ENCODE measurements at places on chromosomes 2 and 18.

DNA sequence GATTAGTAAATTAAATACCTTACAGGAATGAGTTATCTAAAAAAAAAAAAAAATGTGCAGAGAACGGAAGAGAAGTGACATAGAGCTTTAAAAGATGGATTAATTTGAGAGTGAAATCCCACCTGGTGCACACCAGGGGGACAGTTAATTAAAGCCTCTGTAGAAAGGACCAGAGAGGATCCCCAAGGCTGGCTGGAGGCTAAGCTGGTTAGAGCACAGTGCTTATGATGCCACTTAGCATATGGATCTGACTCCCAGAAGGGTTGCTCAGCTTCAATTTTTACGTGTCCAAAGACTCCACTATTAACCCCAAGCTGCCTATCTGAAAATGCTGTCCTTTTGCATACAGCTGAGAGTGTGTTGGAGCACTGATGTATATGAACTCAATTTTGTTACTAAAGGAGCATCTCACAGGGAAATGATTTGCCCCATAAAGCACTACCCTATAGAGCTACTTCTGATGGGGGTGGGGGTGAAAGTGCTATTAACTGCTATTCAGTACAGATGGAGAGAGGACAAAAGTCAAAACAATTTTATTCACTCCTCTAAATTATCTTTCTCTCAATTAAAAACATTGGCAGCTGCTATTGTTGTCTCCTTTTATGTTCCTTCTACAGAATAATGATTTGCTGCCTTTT is 15.2 kb upstream of the SLC8A1 start:
- DNase-seq, result no peak

- no peak for DNase-seq
Observed at GRCh38 chr2:67221266-67221665, 175.9 kb upstream of the ETAA1 start.

DNA sequence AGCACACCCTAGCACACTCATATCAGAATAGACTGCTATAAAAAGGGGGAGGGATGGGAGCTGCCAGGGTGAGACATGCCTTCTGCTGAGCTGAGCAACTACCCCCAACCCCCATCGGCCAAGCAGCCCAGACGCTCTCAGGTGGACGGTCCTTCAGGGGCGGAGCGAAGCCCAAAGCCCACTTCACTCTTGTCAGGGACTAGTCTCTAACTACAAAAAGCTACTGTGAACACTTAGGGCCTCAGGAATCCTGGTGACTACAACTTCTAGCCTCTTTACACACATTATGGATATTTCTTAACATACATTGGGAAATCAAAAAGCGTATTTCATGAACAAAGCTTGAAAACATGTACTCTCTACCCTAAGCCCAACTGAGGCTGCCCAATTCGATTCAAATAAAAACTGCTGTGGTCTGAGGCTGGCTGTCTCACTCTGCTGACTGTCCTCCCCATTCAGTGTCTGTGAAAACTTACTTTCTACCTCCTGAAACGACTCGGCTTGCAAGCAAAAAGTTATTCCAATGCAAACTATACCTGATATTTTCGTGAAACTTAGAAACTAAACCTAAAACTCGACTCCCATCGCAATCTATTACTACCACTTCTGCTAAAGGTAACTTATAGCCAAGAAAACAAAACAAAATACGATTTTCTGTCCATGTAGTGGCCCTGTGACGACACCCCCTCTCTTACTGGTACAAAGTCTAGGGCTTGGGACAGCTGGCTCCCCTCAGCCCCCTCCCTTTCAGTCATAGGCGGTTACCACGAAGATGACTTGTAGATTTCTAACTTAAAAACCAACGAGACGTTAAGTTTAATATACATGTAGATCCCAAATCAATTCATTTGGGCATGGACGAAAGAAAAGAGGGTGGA is 1.2 kb downstream of the SERTAD2 start:
- peak; percentile 79 for DNase-seq

DNA sequence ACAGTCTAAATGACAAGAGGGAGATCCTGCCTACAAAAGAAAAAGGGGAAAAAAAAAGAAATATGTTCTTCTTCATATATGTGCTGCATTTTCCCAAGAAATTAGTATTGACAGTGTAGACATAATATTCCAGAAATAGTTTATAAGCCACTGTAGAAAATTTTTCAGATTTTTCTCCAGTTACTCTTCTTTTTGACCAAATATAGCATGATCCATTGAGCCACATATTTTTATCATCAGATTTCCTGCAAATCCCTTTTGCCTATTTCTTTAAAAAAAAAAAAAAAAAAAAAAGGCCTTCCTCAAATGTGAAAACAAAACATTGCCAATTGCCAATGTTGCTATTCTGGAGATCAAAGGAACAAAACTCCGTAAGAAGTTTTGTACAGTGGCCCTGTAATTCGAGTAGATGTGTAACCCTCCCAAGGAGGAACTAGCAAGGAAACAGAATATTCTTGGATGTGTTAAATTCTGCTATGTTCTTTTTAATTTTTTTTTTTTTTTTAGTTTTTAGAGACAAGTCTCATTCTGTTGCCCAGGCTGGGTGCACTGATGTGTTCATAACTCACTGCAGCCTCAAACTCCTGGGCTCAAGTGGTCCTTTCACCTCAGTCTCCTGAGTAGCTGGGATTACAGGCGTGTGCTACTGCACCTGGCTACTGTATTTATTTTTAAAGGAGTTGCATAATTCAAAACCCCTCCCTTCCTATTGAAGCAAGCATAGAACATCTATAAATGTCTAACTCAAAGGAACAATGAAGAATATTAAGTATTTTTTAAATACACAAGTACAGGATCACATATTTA is 12.5 kb upstream of the CABYR start:
- DNase-seq, result peak; percentile 9

- peak; percentile 11 for DNase-seq
Observed at GRCh38 chr2:45435316-45435715, 175.8 kb downstream of the SRBD1 start.

DNA sequence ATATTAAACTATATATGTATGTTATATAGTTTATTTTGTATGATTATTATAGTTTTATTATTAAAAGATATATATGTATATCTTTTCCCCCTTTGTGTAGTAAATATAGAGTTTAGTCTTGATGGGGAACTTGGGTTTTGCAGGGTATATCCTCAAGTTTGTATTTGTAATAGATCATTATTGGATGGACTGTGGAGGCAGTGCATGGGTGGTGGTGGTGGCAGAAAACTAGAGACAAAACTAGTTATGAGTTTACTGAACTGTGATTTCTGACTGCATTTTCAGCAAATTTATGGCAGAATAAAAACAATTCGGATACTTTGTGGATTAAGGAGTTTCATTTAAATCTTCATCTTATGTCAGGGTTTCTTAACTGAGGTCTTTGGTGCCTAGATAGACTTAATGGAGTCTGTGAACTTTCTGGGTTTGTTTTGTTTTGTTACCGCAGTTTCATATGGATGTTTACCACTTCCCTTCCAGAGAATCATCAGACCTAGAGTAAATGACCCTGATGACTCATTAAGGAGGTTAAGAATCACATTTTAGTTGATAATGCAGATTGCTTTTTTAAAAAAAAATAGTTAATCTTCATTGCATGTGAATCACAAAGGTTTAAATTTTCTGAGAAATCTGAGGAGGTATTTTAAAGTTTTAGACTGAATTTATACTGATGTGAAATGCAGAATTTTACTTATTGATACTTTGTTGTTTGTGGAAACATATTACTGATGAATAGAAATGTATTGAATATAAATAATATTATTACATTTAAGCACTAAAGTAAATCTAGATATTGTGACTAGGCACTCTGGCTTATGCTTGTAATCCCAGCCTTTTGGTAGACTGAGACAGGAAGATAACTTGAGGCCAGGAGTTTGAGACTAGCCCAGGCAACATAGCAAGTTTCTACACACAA is 14.5 kb downstream of the EPC2 start:
- DNase-seq, result peak; percentile 54

GRCh38 chr2:96114903-96115581 is 1.3 kb downstream of the ADRA2B start:
- no peak for DNase-seq

GRCh38 chr2:186068139-186068801 is 329.7 kb downstream of the FSIP2 start:
- peak; percentile 75 for DNase-seq

GRCh38 chr2:201279079-201279478 is 18.7 kb downstream of the CASP8 start:
- no peak for DNase-seq

DNA sequence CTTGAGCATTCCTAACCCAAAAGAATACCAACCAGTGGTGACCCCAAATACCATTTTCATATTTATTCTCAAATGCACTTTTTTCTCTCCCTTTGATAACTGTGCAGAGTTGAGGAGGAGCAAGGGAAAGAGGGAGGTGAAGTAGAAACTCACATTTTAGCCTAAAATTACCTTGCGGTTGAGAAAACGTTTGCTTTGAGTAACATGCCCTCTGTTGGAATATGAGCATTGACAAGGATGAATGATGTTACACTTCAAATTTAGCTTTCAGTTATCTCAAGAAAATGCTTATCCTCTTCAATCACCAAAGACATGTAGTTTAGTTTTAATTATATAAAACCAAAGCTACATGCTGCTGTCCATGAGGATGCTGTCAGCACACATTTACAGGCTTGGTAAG is 2.4 kb downstream of the GRP start:
- no peak for DNase-seq

DNA sequence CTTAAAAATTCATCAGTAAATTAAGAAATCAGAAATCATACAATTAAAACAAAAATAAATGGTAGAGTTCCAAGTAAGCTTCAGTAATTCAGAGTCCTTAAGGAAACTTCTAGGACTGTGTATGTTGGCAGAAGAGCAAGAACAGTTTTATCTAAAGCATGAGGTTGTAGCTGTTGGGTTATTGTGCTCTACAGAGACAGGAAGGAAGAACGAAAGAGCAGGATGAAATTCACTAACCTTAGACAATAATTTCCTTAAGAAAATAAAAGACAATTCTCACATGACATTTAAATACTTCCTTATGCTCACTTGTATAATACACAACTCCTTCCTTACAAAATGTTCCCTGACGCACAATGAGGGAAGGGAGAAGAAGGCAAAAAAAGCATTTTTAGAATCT is 133.4 kb downstream of the STK39 start:
- no peak for DNase-seq

- peak; percentile 58 for DNase-seq
Observed at GRCh38 chr2:168773719-168774521, 28.5 kb upstream of the NOSTRIN start.

DNA sequence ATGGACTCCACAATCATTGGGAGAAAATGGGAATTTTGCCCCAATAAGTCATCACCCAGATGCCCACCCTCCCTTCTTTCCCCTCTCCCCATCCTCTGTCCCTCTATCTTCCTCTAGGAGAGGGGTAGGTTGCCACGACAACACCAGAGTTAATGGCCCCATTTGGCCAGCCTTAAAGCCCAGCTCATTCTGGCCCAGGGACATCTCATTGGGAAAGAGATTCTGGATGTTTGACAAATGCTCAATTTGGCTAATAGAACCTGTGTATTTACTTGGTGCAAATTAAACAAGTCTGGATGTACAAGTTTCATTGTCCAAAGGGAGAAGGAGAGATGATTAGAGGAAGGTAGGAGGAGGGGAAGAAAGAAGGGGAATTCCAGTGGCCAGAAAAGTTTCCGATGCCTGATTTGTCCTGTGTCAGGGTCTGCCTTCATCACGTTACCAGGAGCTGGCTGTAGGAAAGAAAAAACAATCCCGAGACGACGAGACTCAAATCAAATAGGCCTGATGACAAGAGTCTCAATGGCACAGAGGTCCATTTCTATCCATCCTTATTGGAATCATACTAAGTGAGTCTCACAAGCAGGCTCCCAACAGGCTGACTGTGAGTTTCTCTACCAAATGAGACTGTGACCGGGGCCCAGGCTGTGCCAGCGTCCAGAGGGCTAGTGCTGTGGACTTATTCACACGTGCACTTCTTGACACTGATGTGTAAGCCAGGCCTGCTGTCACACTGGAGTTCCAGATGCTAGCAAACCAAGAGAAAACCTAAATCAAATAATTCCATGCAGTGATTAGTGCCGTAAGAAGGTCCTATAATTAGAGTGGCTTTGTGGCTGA is 265.2 kb upstream of the APCDD1 start:
- DNase-seq, result no peak

GRCh38 chr18:33440060-33441043 is at the start of gene CCDC178:
CCDC178 (minus strand) TSS chr18:33440721; CDS start chr18:33412088, 28,633 bp downstream.
- peak; percentile 64 for DNase-seq

DNA sequence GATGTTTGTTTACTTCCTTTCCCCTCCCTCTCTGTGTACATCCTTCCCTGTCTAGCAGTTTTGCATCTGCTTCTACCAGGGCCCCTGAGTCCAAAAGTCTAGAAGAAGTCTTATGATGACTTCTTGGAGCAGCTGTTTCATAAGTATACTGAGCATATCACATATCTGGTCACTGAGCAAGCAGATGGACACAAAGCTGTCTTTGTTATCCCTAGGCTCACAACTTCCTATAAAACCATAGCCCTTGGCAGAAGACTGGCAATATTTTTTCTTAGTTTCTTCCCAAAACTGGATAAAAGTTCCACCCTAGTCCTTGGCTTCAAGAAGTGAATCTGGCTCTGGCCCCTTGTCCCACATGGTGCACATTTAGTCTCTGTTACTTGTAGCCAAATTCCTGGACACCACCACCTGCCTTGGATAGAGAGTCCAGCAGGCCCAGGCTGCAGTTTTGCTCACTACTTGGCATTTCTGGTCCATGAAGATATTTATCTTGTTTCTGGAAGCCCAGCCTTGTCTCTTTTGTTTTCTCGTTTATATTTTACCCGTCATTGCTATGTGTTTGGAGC is 22.5 kb downstream of the THOC1 start:
- no peak for DNase-seq

GRCh38 chr2:96949701-96950350 is 36.6 kb downstream of the FAM178B start:
- no peak for DNase-seq

GRCh38 chr18:70021498-70021897 is 73.8 kb upstream of the CD226 start:
- no peak for DNase-seq

- DNase-seq, result no peak
Observed at GRCh38 chr2:19371996-19372582, 13.7 kb upstream of the OSR1 start.

DNA sequence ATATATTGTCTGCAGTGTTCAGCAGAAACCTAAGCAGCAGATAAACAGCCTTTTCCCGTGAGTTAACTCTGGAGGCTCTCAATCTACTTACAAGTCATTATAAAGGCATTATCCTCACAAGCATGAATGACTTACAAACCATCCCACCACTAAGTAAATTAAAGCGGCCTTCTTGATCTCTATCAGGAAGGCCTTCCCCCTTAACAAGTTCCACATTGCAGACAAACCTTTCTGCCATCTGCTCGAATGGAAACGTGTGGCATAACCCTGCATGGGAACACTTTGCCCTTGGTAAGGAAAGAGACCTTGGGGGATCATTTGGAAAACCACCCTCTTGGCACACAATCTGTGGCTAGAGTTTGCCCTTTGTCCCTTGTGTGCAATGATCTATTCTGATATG is 199.5 kb downstream of the OSR1 start:
- no peak for DNase-seq

DNA sequence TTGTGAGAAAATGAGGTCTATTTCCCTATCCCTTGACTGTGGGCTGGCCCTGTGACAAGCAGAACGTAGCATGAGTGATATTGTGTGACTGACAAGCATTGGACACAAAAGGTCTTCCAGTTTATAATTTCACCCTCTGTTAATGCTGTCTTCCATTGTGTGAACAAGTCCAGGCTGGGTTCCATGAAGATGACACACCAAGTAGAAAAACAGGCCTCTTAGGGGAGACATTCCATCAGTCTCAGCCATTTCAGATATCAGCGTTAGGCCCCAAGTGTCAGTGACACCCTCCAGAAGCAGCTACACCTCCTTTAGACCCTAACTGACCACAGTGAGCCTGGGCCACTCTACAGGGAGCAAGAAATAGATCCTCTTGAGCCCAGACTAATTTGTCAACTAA is 511.3 kb downstream of the FBXO15 start:
- no peak for DNase-seq
